ENCODE measurements at places on chromosomes 1 and 21.
A peak's percentile ranks its signal among the peaks of the same experiment; 100 is the strongest.

GRCh38 chr1:246128494-246129069, 378.5 kb downstream of the SMYD3 start:
- no peak for DNase-seq

DNA sequence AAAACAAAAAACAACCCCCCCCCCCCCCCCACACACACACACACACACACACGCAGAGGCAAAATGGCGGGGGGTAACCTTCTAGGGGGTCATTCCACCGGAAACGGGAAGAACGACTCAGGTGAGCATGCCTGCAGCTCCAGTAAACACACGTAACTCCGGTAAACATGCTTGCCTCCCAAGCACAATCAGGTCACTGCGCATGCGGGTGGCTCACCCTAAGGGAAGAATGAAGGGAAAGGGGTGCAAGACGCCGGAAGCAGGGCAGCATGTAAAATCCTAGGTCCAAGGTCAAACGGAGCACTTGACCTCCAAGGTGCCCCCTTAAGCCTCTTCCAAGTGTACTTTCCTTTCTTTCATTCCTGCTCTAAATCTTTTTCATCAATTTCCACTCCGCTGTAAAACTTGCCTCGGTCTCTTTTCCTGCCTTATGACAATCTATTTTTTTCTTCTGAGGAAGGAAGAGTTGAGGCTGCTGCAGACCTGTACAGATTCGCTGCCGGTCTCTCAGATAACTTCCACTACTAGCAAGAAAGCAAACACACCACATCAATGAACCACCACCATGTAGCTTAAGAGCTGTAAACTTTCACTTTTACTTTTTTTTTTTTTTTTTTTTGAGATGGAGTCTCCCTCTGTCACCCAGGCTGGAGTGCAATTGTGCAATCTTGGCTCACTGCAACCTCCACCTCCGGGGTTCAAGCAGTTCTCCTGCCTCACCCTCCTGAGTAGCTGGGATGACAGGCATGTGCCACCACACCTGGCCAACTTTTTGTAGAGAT, 21.0 kb upstream of the CBR3 start:
- peak; percentile 44 for DNase-seq

DNA sequence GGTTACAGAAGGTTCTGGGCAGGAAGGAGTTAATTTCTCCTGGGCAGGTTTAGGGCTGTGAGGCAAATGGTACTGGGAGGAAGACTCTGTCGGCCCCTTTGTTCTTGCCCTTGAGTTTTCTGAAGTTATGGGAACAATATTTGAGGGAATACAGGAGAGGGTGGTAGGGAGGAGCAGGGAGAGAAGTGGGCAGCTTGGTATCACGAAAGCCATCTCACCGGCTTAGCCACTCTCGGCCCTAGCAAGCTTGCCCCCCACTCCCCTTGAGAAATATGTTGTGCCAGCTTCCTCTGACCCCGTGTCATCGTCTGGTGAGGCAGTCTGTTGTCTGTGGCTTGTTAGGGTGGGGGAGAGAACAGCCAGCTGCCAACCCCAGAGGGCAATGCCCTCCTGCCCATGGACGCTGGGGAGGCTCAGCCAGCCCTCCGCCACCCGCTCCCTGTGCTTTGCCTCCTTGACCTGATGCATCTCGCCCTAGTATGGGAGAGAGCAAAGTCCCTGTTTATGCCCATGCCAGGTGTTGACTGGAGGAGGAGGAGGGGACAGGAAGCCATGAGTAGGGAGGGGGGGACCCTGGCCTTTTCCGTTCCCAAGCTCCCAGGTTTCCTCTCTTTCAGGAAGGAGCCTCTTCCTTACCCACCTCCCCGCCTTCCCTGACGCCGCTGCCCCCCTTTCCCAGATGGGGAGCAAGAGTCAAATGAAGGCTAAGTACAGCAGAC, 1.2 kb downstream of the EFNA1 start:
- no peak for DNase-seq

GRCh38 chr21:20570824-20571232, 427.4 kb upstream of the NCAM2 start:
- DNase-seq: no peak

- DNase-seq: no peak
Measured at GRCh38 chr1:198776602-198777029, 137.8 kb downstream of the PTPRC start.

- no peak for DNase-seq
Measured at GRCh38 chr1:175129644-175129996, 62.0 kb downstream of the TNN start.

DNA sequence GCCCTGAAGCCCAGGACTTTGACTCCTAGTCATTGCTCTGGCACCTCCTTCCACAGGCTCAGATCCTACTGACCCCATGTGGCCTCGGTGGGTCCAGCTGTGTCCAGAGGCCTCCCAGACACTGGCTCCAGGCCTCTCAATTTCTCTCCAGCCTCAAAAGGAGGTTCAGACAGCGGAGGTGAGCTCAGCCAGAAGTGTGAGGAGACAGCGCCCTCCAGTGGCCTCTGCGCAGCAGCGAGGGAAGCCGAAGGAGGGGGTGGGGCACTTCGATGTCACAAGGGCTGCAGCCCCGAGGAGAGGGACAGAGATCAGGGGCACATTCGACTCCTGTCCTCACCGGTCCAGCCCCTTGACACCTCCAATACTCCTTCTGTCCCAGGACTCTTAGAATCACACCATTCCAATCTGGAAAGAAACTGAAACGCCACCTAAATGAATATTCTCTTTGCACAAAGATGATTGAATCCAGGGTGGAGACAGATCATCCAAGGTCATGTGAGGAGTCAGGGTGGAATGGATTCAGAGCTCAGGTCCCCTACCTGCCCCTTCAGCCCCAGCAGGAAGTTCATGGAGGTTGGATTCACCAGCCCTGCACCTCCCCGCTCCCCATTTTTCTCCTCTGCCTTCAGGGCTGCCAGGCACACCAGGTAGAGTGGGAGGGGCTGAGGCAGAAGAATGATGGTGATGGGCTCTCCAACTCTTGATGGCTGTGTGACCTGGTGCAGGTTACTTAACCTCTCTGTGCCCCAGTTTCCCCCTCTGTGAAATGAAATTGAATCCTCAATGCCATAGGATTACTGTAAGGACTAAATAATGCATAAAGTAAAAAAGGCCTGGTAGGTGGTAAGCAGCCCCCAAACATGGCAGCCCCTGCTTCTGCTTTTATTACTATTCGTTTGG, 34.8 kb upstream of the ZBTB40 start:
- peak; percentile 82 for DNase-seq

DNA sequence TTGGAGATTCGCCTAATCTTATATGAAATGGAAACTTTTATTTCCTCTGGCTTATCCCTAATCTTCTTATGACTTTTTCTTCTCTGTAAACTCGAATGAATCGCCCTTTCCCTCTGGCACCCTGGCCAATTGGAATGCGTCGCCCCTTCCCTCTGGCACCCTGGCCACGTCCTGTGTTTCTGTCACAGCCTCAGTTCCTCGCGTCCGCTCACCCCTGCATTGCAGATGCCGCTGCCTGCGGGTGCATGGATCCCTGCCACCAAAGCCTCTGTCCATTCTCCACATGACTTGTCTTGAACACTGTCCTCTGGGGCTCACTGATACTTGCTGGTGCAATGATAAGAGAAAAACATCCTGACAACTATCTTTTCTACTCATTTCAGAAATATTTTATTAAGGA, 104.6 kb downstream of the ADARB1 start:
- DNase-seq: no peak

DNA sequence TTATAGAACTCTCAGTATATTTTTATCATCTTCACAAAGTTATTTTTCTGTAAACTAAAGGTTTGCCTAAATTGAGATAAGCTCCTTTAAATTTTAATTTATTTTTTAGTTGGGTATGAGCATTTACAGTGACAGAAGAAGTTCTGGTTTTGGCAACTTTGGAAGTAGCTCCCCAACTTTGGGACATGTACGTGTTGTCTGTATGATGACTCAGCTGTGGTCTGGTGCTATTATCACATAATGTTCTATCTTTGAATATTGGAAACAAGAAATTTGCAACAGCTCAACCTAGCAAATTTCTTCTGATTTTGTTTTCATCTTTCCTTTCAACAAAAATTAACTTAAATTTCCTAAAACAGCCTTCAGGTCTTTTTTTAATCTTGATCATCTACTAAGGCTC, 46.6 kb upstream of the C1orf105 start:
- no peak for DNase-seq

- no peak for DNase-seq
Measured at GRCh38 chr1:54474310-54475251, 68.4 kb upstream of the SSBP3 start.

DNA sequence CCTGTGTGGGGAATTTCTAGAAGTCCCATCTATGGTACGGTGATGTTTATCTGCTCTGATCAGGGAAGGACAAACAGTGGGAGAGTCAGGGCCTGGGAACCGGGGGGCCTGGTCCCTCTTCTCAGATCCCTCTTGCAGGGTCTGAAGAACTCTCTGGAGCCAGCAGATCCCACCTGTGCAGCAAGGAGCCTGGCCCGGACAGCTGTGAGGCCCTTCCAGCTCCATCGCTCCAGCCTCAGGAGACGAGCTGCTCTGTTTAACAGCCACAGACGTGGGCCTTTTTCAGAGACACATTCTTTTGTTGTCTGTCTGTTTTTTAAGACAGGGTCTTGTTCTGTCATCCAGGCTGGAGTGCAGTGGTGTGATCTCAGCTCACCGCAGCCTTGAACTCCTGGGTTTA, 14.5 kb downstream of the C1orf174 start:
- DNase-seq: no peak

GRCh38 chr1:6535214-6535613, 19.1 kb downstream of the NOL9 start:
- no peak for DNase-seq

DNA sequence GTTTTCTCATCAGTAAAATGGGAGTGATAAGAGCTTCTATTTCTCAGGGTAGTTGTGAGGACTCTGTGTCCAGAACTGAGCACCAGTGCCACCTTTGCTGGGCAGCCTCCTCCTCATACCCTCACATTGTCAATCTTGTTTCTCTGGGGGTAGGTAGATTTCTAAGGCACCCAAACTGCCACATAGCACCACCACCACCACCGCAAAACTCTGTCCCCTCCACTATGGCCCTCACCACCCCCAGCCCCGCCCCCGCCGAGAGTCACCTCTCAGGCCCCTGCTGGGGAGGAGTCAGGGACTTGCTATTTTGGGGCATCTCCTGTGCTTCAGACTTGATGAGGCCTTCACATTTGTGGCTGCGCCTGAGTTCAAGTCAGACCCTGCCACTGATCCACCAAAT, 549.2 kb downstream of the PTPRU start:
- peak; percentile 27 for DNase-seq

GRCh38 chr1:150809651-150810050, 1.6 kb upstream of the CTSK start:
- no peak for DNase-seq

DNA sequence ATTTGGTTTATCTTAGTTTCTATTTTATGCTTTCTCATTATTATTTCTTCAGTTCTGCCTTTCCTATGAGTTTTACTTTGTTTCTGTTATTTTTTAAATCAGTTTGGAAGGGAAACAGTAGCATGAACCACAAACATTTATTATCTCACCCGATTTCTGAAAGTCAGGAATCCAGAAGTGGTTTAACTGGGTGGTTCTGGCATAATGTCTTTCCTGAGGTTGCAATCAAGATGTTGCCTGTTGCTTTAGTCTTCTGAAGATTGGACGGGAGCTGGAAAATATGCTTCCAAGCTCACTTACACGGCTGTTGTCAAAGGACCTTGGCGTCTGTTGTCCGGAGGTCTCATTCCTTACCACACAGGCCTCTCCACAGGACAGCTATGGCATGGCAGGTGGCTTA, 50.4 kb downstream of the SNRPE start:
- no peak for DNase-seq

GRCh38 chr1:198845271-198845670, 206.4 kb downstream of the PTPRC start:
- no peak for DNase-seq

- no peak for DNase-seq
Measured at GRCh38 chr1:224170748-224171478, 12.1 kb upstream of the DEGS1 start.

DNA sequence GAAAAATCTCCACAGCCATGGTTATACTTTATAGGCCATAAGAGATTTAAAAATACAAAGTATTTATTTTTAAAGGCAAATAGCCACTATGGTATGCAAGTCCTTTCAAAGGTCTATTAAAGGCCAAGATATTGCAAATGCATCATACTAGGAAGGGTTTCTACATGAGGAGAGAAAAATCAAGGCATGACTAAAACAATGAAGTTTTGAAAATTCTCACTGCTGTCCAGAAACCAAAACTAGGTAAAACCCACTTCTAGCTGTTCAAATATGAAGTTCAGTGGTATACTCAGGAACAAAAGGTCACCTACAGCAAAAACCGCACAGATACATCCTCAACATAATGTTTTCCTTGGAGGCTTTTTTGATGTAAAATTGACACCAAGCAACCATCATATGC, 75.0 kb downstream of the EPS15 start:
- DNase-seq: no peak

DNA sequence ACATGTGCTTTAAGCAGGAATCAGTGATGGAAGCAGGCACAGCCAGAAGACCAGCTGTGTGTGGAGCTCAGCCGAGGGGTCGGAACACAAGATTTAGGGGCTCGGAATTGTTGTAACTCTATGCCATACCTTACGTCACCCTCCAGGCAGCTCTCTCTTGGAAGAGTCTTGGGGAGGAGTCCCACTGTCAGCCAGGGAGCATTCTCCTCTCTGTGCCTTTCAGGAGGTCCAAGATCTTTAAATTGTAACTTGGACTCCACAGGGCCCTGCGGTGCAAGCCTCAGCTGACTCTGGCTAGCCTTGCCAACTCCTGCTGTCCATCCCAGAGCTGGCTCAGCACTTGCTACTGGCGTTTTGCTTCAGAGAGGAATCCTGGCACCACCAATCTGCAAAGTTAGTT, 26.4 kb upstream of the ROR1 start:
- DNase-seq: no peak

- DNase-seq: no peak
Measured at GRCh38 chr1:189681252-189681919, 796.3 kb downstream of the BRINP3 start.

DNA sequence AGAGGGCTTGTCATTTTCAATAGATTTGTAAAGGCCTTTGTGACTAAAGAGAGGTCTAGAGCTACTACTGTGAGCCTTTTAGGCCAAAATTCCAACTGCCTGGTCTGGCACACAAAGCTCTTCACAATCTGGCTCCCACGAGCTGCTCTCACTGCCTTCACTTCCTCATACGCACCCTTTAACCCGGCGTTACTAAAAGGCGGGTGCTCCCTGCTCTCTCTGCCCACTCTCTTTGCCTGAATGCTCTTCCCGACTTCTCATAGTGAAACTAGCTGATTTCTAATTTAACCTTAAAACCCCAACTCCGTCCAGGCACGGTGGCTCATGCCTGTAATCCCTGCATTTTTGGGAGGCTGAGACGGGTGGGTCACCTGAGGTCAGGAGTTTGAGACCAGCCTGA, 14.2 kb downstream of the BSDC1 start:
- no peak for DNase-seq

DNA sequence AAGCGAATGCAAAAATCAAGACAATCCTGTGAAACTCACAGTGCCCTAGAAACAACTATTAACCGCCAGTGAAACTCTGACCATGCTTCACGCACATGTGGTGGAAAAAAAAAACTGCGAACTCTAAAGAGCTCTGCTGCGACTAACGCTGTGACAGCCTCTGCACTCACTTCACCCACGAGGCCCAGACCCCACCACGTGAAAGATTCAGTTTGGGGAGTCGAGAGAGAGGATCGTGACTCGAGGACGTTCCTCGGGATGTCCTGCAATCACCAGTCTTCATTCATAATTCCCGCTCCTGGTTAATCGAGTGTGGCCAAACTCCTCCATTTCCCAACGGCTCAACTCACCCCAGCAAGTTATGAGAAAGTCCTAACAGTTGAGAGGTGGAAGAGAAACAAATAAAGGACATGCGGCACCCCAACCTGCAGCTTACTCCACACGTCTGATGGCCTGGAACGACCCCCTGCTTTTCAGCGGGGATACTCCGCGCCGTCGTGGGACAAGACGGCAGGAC, 1.1 kb downstream of the SERBP1 start:
- peak; percentile 36 for DNase-seq
